ENCODE measurements at places on chromosomes 12 and 14. TPM values are rescaled to one million over a fixed set of nuclear protein-coding genes. Genes with fewer than 3 reads are reported as not detected.

TAS2R42 gene
- total RNA-seq: not detected

REP15 gene
- 0.17 TPM for total RNA-seq

TPPP2 gene
- not detected for total RNA-seq

TCL1B gene
- not detected for total RNA-seq

IL31 gene
- total RNA-seq: 3.4 TPM

CHGA gene
- not detected for total RNA-seq

NYNRIN gene
- 0.06 TPM for total RNA-seq

LRRK2 gene
- total RNA-seq: 0.25 TPM

Data from activated CD8-positive, alpha-beta memory T cell treated with anti-CD3 and anti-CD28 coated beads for 36 hours (primary cell).